Aorta (tissue), 5 donors: ENCODE measurements at places on chromosomes 3 and 15. TPM values are rescaled to one million over a fixed set of nuclear protein-coding genes. Genes with fewer than 3 reads are reported as not detected.

DNA sequence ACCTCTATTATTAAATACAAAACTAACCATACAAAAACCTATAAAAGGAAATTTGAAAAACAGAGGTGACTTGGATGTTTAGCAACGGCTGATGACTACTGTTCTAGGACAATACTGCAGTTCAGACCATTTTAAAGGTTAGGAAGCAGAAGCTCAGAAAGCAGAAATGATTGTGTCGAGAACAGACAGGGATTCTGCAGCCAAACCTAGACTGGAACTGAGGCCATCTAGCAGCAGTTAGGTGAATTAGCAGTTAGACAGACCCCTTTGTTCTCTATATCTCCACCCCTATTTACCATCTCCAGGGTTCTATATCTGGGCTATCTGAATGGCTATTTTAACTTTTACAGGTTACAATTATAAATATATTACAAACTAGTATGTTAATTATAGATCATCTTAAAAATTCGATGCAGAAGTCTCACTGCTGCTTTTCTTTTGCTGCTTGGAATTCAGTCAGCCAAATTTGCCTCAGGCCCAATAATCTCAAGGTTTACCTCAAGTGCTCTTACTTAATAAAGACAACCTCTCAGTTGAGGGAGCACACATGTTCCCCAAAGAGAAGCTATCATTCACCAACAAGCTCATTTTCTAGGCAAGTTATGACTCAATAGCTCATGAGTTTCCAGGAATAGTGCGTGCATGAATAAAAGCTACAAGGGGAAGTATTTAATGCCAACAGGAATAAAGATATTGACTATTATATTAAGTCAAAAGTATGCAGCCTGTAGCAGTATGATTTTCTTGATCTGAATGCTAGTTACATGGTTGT lies 9.3 kb upstream of the IL1RAP start:
- no peak for DNase-seq
- no peaks in the 10 kb centered on the region for H3K4me1 ChIP-seq
- no peaks in the 10 kb centered on the region for H3K36me3 ChIP-seq
- no peak overlapping the region for H3K4me3 ChIP-seq

- no peak overlapping the region for H3K27ac ChIP-seq
- no peaks in the 10 kb centered on the region for H3K27me3 ChIP-seq
- no peak overlapping the region for H3K4me3 ChIP-seq
- DNase-seq, result no peak
- H3K36me3 ChIP-seq, result no peaks in the 10 kb centered on the region
Measured at GRCh38 chr3:70383360-70383831, 71.0 kb upstream of the MDFIC2 start.

Gene VGLL3
- total RNA-seq, result 155 TPM

DNA sequence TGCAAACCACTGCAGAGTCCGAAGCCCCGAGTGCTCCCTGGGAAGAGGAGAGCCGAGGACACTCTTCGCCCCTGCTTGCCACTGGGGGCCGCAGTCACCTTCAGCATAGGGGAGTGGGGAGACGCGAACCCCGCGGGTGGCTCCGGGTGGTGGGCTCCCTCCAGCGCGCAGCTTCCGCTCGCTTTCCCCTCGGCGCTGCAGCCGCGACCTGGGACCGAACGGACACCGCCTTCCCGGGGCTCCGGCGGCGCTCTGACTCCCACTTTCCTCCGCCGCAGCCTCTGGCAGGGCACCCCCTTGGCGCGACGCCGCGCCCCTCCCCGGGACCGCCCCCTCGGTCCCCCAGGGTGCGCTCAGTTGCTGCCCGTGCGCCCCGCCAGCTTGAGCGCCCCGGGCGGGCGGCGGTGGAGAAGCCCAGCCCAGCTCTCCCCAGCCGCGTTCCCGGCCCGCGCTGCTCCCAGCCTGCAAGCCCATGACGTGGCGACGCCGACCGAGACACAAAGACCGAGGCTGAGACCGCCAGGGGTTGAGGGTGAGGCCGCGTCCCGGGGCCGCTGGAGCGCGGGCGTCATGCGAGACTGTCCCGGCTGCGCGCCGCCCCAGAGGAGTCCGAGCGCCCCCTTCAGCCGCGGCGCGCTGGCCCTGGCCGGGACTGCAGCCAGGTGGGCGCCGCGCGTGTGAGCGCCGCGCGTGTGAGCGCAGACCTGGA lies at the start of gene MINAR1:
Gene MINAR1 (plus strand): TSS at position 701 of the 709 bp plus-strand sequence. CDS start 23,812 bp downstream, outside the sequence.
- no peaks in the 10 kb centered on the region for H3K4me1 ChIP-seq
- no peaks in the 10 kb centered on the region for H3K36me3 ChIP-seq
- H3K27ac ChIP-seq, result no peak within 1 kb of the TSS
- DNase-seq, result peak; percentile 48
- H3K27me3 ChIP-seq, result no peaks in the 10 kb centered on the region

DNA sequence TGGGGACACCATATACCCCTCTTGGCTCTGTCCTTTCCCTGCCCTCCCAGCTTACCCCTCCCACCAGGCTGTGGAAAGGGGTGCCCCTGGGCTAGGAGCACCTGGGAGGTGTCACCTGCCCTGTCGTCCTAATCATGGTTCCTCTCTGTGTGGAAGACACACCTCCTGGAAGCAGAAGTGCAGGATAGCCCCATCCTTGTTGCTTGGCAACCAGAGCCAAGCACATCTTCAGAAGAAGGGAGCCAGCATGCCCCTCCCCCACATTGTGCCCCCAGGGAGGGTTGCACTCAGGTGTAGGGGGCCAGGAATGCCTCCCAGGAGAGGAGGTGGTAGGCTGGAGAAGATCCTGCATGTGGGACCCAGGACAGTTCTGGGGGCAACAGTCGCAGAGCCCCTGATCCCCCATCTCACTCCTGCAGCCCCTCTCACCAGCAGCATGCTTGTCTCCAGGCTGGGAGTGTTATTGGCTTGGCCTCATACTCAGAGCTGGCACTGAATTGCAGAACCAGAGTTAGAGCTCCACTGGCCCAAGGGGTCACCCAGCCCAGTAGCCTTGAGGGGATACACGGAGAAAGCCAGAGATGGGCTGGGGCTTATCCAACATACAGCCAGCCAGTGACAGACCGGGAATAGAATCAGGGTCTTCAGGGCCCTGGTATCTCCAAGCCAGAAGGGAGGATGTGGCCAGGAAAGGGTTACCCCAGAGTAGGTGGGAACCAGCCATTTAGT lies 8.4 kb downstream of the RAB6B start:
- DNase-seq, result peak; percentile 39
- H3K4me3 ChIP-seq, result no peak overlapping the region
- no peaks in the 10 kb centered on the region for H3K36me3 ChIP-seq

DNA sequence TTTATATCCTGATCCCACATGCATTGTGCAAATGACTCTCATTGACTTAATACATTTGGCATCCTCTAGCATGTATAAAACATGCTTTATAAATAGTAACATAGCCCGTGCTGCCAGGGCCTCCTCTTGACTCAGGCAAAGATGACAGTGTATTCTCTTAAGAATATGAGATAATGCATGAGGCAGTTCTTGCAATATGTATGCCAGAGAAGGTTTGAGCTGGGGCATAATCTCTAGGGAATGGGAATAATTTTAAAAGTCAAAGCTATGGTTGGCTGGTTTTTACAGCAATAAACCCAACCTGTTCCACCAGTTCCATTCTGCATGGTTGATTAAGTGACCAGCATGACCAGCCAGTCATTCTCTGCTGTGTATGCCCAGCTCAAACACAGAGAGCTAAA lies 179.0 kb upstream of the PFN2 start:
- no peak for DNase-seq
- H3K27ac ChIP-seq, result no peak overlapping the region
- H3K4me1 ChIP-seq, result peaks cover 2% of the 10 kb centered on the region
- H3K36me3 ChIP-seq, result no peaks in the 10 kb centered on the region
- H3K4me3 ChIP-seq, result no peak overlapping the region

GRCh38 chr3:5846261-5846660 lies 658.8 kb downstream of the EDEM1 start:
- no peaks in the 10 kb centered on the region for H3K4me1 ChIP-seq
- H3K4me3 ChIP-seq, result no peak overlapping the region
- DNase-seq, result no peak

- H3K27ac ChIP-seq, result no peak overlapping the region
- H3K4me3 ChIP-seq, result no peak overlapping the region
- H3K36me3 ChIP-seq, result no peaks in the 10 kb centered on the region
- H3K27me3 ChIP-seq, result no peaks in the 10 kb centered on the region
- DNase-seq, result no peak
Measured at GRCh38 chr3:42161050-42161935, 70.1 kb downstream of the TRAK1 start.

Gene OXSM
- 5.9 TPM for total RNA-seq

Gene TERC
- total RNA-seq, result not detected

DNA sequence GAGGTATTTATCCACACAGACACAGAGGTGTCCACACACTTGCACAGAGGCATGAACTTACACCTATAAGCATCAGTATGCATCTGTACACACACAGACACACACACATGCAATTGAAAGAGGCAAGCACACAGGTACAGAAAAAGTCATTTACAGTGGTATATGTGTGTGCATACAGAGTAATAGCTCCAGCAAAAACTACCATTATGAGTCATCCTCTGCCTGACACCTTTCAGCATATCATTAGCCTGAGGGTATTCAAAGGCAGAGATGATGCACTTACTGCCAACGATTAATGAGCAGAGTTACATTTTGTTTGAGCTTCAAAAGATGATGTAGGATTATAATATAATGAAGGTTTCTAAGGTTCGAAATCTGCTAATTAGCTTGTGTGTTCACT lies 100.3 kb upstream of the TPRG1 start:
- no peaks in the 10 kb centered on the region for H3K27me3 ChIP-seq
- H3K36me3 ChIP-seq, result no peaks in the 10 kb centered on the region
- DNase-seq, result no peak
- H3K27ac ChIP-seq, result no peak overlapping the region

- no peaks in the 10 kb centered on the region for H3K27me3 ChIP-seq
- no peak overlapping the region for H3K27ac ChIP-seq
- DNase-seq, result no peak
- H3K4me3 ChIP-seq, result no peak overlapping the region
Measured at GRCh38 chr3:100777271-100777670, 68.0 kb downstream of the TFG start.

GRCh38 chr3:169811631-169812331 lies 889 bp upstream of the LRRIQ4 start:
- no peaks in the 10 kb centered on the region for H3K4me1 ChIP-seq
- peak overlapping the region; percentile 79 for H3K27ac ChIP-seq
- H3K4me3 ChIP-seq, result peak overlapping the region; percentile 81

DNA sequence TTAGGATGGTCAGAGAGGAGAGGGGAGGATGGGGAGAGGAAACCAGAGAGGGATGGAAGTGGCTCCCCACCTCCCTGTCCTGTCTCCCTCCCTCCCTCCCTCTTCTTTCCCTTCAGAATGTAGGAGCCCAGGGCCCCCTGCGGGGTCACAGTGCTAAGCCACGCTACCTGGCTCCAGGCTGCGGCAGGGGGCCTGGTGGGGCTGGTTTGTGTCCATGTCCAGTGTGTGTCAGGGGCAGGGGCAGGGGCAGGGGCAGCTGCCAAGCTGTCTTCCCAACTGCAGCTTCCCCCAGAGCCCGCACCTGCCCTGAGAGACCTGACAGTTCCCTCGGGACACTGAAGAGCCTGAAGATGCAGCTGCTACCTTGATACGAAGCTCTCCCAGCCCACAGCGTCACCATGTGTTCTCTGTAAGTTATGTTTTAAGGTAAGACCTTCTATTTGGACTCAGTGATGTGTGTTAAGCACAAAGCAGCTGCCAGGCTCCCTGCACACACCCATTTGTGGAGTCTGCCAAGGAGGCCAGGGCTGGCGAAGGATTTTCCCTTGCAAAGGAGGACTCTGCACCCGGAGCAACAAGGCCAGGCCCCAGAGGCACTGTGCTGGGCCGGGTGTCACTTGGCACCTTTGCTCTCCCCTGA lies 121.8 kb upstream of the SMAD3 start:
- H3K27me3 ChIP-seq, result no peaks in the 10 kb centered on the region
- no peak overlapping the region for H3K27ac ChIP-seq
- no peak overlapping the region for H3K4me3 ChIP-seq
- DNase-seq, result no peak
- no peaks in the 10 kb centered on the region for H3K36me3 ChIP-seq
- H3K4me1 ChIP-seq, result no peaks in the 10 kb centered on the region

DNA sequence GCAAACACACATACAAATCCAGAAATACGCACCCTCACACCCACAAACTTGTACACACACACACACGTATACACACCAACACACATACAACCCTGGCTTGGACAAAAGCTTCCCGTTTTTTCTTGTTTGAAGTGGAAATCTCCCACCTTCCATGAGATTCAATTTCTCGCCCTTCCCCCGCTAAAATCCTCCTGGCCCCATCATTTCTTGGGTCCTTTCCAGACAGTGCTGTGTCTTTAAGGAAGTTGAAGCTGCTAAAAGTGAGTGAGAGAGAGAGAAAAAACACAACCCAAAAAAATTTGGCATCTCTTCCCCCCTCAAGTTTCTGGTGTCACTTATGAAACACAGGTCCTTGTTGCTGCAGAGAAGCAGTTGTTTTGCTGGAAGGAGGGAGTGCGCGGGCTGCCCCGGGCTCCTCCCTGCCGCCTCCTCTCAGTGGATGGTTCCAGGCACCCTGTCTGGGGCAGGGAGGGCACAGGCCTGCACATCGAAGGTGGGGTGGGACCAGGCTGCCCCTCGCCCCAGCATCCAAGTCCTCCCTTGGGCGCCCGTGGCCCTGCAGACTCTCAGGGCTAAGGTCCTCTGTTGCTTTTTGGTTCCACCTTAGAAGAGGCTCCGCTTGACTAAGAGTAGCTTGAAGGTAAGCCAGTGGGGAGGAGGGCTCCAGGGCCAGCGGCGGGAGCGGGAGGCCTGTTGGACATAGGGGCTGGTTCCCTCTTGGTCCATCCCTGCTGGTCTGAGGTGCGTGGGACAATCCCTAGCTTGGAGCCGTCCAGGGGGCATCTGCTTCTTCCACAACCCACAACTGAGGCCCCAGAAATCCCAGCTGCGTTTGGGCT lies at the start of gene ISLR:
Gene ISLR (plus strand): TSS at position 331 of the 839 bp plus-strand sequence. CDS start 1,149 bp downstream, outside the sequence.
- H3K4me3 ChIP-seq, result no peak within 1 kb of the TSS
- no peaks in the 10 kb centered on the region for H3K27me3 ChIP-seq
- H3K36me3 ChIP-seq, result no peaks in the 10 kb centered on the region
- DNase-seq, result peak; percentile 75
- no peaks in the 10 kb centered on the region for H3K4me1 ChIP-seq

DNA sequence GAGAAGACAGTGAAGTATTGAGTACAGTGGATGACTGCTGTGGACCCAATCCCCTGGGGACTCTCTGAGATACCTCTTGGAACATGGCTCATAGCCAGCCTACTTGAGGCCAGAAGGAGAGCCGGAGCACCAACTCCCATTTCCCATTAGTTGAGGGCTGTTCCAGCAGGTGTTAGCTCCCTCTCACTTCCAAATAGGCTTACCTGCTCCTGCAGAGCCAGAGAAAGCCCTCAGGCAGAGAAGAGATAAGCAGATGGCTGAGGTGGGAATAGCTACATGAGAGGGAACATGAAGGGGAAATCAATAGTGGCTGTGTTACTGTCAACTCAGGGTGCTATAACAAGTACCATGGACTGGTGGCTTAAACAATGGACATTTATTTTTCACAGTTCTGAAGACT lies 4.6 kb upstream of the CCK start:
- no peaks in the 10 kb centered on the region for H3K27me3 ChIP-seq
- no peak overlapping the region for H3K4me3 ChIP-seq
- no peak for DNase-seq
- H3K4me1 ChIP-seq, result no peaks in the 10 kb centered on the region
- H3K27ac ChIP-seq, result no peak overlapping the region

GRCh38 chr3:142844339-142844977 lies 44.4 kb downstream of the PCOLCE2 start:
- no peaks in the 10 kb centered on the region for H3K4me1 ChIP-seq
- H3K27ac ChIP-seq, result no peak overlapping the region
- H3K36me3 ChIP-seq, result no peaks in the 10 kb centered on the region
- DNase-seq, result no peak
